ENCODE measurements at places on chromosomes 11 and 22. TPM values are rescaled to one million over a fixed set of nuclear protein-coding genes. Genes with fewer than 3 reads are reported as not detected.

DNA sequence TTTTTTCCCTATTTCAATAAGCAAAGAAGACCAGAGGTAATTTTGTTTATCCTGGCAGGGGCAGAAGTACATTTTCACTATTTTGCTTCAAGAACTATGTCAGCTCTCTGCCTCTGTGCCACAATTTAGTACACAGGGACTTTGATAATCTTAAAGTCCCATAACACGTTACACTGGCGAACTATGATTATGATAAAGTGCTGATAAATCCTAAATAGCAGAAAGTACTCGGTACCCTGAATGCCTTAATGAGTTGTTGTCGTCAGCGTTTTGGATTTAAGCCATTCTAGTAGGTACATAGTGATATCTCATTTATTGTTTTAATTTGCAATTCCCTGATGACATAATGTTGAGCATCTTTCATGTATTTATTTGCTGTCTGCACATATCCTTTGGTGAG, 16.6 kb upstream of the PHOX2A start:
- H3K4me3 ChIP-seq: no peak overlapping the region
- H3K4me1 ChIP-seq: peaks cover under 1% of the 10 kb centered on the region
- H3K27me3 ChIP-seq: peaks cover 15% of the 10 kb centered on the region
- no peaks in the 10 kb centered on the region for H3K36me3 ChIP-seq
- no peak overlapping the region for H3K27ac ChIP-seq
- no peak for DNase-seq

- no peak for DNase-seq
- H3K36me3 ChIP-seq: no peaks in the 10 kb centered on the region
- no peak overlapping the region for H3K4me3 ChIP-seq
- H3K4me1 ChIP-seq: no peaks in the 10 kb centered on the region
- H3K27ac ChIP-seq: no peak overlapping the region
These were observed 17.1 kb upstream of the TOLLIP start for GRCh38 chr11:1326435-1327063.

- H3K27ac ChIP-seq: no peak overlapping the region
- H3K36me3 ChIP-seq: no peaks in the 10 kb centered on the region
- no peak overlapping the region for H3K4me3 ChIP-seq
- no peaks in the 10 kb centered on the region for H3K4me1 ChIP-seq
These were observed 663 bp downstream of the MRGPRG start for GRCh38 chr11:3217818-3218482.

Gene CHRDL2
- total RNA-seq: not detected

Gene POU2AF3
- 0.37 TPM for total RNA-seq

Gene GGT5
- 0.07 TPM for total RNA-seq

All from activated CD4-positive, alpha-beta T cell treated with anti-CD3 and anti-CD28 coated beads, Interleukin-2, amount 10 ng/mL, durations not matched to agents 24 days and 14 days (primary cell).